Stimulated activated CD8-positive, alpha-beta memory T cell treated with anti-CD3 and anti-CD28 coated beads, Interleukin-7, amount 100 ng/mL, for 4 hours (primary cell): ENCODE measurements at places on chromosomes 6 and 20.
A peak's percentile ranks its signal among the peaks of the same experiment; 100 is the strongest.

DNA sequence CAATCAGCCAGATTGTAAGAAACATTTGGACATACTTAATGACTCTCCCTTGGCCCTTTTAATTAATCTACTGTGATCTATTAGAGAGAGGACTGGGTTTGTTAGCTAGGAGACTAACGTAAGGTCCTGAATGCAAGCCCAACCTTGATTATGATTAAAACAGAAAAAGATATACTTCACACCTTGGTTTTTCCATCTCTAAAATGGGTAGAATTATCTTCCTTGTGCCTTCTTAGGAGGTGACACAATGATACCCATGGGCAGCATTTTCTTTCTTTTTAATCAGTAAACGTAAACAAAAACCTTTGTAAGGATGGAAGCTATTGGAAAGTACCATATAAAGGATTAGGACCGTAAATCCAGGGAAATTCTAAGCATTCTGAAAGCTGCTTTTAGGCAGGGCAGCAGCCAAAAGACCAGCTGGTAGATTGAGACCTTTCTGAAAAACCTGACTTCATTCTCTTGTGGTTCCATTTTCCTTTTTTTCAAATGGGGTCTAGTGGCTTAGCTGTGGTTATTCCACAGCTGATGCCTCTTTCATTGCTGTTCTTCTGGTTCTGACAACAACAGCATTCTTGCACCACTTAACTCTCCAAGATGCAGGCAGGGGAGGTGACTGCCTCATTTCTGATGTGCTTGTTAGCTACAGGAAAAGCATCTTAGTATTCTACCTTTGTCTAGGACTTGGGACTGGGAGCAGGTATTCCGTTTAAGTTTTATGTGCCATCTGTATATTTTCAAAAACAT lies 27.4 kb downstream of the RREB1 start:
- DNase-seq: no peak

GRCh38 chr20:41617059-41617901 lies 897 bp downstream of the CHD6 start:
- peak; percentile 60 for DNase-seq

DNA sequence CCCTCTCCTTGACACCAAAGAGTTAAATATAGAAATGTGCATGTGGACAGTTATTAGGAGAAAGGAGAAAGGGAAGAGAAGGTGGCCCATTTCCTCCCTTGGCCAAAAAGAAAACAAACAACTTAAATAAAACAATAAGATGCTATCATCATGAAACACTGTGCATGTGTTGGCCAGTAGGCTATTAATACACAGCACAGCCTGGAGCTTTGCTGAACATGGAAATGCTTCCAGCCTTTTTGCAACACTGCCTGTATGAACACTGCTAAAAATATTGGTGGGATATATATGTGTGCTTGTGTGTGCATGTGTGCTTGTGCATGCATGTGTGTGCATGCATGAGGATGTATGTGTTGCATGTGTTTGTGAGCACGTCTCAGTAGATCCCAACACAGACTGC lies 100.4 kb downstream of the LY86 start:
- DNase-seq: no peak

DNA sequence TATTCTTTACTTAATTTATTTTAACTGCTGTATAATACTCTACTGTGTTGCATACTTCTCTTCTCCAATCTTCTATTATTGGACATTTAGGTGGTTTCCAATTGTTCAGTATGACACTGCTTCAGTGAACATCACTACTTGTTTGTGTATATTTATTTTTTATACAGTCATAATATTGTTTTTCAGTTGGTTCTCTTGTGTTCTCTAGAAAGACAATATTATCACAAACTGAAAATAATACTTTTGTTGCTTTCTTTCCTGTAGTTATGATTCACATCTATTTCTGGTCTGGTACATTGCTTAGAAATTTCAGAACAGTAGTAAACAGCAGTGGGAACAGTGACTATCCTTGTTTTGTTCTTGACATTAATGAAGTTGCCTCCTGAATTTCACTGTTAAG lies 62.8 kb upstream of the GTSF1L start:
- no peak for DNase-seq

DNA sequence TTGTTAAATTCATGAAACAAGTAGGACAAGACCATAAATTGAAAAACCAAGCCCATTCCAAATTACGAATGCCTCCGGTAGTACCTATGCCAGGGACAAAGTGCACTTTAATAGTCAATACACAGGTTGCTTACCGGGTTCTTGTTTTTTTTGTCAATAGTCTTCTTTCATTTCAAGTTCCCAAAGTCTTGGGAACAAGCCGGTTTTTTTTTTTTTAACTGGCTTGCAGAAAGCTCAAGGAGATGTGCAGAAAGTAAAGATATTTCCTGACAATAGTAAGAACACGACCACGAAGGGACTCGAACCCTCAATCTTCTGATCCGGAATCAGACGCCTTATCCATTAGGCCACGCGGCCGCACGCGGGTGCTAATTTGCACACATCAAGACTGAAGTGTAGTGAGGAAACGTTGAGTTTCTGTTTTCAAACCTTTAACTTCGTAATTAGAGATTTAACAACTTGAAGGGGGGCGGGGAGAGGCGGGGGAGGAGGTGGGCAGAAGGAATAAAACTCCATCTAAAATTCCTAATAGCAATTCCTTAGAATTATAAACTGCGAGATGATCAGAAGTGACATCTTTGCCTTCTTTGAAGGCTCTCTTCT lies 181.0 kb downstream of the TRIM27 start:
- DNase-seq: no peak

DNA sequence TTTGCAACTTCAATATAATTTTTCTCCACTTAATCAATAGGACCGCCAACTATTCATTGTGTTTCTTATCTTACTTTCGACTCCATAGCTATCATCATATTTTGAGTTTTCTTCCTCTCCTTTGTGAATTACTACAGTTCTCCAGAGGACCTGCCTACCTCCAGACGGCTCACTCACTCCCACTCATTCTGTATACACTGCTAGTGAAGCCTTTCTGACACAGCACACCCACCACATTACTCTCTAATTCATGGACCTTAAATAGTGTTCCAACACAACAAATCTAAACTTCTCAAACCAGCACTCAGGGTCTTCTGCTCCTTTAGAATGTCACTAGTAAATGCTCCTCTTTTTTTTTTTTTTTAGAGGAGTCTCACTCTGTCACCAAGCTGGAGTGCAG lies 23.8 kb downstream of the FKBP5 start:
- no peak for DNase-seq

- no peak for DNase-seq
Measured at GRCh38 chr6:159443417-159443920, 249.6 kb downstream of the SOD2 start.

GRCh38 chr6:2667617-2668016 lies 83.1 kb downstream of the MYLK4 start:
- DNase-seq: no peak

- DNase-seq: no peak
Measured at GRCh38 chr20:33280775-33281174, 2.2 kb upstream of the BPIFB1 start.

- no peak for DNase-seq
Measured at GRCh38 chr6:168516944-168517741, 76.2 kb downstream of the SMOC2 start.

DNA sequence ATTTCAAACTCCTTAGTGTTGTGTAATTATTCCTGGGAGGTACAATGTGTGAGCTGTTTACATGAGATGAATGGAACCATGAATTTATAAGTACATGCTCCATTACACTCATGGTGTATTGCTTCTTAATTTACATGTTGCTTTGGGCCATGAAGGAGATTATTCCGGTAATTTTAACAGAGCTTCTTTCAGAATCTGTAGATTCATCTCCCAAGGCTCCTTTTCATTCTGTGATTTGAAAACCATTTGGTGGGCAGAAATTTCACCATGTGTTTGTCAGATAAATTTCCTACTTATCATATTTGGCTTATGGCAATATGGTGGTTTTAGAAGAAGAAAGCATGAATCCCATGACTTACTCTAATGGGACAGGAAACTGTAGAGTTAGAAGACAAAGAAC lies 421.6 kb upstream of the EYS start:
- DNase-seq: no peak

GRCh38 chr20:41715526-41715925 lies 97.3 kb upstream of the CHD6 start:
- no peak for DNase-seq

DNA sequence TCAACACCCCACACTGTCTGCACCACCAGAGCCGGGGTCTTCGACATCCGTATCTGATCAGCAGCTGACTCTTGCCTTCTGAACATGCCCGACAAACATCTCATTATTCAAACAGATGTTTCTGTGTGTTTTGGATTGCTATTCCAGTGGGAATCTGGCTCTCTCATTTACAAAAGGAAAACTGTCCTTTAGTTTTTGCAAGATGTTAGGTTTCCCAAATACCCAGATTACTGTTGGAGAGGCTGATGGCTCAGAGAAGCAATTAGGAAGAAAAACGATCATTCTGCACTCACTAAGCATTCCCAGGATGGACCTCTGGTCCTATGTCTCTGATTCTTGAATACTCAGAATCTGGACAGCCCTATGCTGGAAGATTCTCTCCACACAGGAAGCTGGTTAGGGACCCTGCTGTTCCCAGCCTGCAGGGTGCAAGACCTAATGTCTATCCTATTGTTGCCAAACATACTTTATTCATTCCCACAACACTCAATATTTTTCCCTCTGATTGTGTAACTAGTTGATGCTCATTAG lies 532.9 kb downstream of the CDH26 start:
- no peak for DNase-seq

DNA sequence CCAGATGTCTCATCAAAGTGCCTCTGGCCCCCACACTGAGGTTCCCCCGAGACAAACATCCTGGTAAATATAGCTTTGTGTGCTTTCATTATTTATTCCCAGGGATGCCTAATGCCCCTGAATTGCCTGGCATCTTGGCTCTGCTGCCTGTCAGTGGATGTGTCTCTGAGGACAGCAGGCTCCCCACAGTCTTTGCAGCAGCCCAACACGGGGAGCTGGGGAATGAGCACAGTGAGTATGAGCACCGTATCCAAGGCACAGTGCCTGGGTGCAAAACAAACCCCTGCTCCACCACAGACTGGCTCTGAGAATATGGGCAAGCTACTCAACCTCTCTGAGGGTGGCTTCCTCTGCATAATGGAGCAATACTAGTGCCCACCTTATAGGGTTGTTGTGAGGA lies 165.9 kb downstream of the PTPRT start:
- DNase-seq: no peak

DNA sequence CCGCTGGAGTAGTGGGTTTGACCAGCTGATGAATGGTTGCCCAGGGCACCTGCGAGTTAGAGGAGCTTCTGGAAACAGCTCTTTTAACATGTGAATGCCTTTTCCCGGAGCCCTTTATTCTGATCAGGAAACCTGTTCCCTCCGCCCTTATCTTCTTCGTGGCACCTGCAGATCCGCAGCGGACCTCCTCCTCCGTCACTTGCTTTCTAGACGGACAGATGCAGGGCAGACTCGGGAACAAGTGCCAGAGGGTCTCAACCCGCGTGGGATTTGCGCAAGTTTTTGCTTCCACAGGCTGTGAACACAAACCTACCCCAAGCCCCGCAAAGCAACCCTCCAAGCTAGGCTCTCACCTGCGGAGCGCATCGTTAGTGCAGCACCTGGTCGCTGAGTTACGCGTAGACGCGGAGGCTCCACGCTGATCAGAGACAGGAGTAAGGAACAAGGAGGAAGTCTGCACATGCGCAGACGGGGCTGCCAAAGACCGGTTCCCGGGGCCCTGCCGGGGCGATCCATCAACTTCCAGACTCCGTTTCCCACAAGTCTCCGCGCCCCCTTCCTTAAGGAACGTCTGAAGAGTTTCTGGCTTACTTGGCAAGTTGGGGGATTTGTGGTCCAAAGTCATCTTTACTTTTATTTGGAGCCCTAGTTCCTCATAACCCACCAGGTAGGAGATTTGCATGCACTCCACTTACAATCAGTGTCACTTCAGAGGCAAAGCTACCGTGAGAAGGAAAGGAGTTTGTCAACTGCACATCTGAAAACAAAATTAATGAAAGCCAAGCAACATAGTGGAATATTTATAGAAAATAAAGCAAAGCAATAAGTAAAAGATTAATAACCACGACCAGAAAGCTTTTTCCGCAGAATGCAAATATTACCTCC lies 52.7 kb upstream of the ELMO2 start:
- DNase-seq: no peak

- DNase-seq: peak; percentile 24
Measured at GRCh38 chr6:32941214-32941768, 463 bp upstream of the HLA-DMB start.

DNA sequence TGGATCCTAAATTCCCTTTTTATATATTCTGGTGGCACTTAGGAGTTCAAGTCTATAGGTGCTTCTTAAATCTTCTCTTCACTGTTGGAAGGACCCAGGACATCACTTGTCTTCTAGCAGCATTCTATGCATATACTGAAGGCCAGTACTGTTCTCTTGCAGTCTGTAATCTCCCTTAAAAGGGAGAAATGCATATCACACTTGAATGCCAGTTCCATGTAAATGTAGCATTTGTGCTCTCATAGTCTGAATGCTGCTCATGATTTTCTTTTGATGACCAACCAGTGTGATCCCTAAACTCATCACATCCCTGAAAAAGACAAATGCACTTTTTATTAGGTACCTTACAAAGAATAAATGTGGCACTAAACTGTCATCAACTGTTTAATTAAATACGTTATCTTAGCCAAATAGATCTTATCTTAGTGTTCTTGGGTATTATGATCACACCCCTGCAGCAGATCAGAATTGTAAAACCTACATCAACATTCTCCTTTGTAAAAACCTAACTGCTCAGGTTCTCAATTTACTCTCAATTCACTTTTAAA lies 176.1 kb downstream of the EPHA7 start:
- no peak for DNase-seq

DNA sequence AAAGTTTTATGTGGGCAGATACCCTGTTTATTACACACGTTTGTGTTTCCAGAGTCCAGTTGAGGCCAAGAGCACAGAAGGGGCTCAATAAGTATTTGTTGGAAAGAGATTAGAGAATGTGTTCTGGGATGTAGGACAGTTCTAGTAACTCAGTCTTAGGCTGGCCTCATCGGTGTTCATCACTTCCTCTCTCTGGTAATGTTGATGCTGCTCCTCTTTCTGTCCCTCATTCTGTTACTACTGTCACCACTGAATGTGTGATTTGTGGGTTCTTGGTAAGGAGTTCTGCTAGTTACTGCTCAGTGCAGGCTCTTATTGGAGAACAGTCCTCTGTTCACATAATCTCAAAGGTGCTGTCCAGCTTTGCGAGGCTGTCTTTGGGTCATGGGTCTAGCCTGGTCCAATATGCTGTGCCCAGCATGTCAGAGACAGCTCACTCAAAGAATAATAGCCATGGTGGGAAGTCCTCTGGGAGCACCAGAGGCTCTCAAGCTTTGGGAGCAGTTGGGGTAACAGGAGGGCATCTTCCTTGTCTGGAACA lies 1.3 kb downstream of the RFPL4B start:
- no peak for DNase-seq

GRCh38 chr20:40160097-40160550 lies 528.9 kb downstream of the MAFB start:
- no peak for DNase-seq
